ENCODE measurements at places on chromosomes 6 and 20. TPM values are rescaled to one million over a fixed set of nuclear protein-coding genes. Genes with fewer than 3 reads are reported as not detected.

ADGB gene
- not detected for total RNA-seq

VWA7 gene
- total RNA-seq, result 1.7 TPM

BFSP1 gene
- total RNA-seq, result 0.27 TPM

SIRPD gene
- 0.55 TPM for total RNA-seq

HCRTR2 gene
- total RNA-seq, result not detected

CDSN gene
- total RNA-seq, result not detected

MYMX gene
- not detected for total RNA-seq

EFCAB8 gene
- 2.5 TPM for total RNA-seq
